ENCODE measurements at places on chromosomes 7 and 10. TPM values are rescaled to one million over a fixed set of nuclear protein-coding genes. Genes with fewer than 3 reads are reported as not detected.

- DNase-seq, result no peak
Observed at GRCh38 chr10:131855461-131856401, 45.1 kb upstream of the PPP2R2D start.

The WNT8B gene
- not detected for total RNA-seq

DNA sequence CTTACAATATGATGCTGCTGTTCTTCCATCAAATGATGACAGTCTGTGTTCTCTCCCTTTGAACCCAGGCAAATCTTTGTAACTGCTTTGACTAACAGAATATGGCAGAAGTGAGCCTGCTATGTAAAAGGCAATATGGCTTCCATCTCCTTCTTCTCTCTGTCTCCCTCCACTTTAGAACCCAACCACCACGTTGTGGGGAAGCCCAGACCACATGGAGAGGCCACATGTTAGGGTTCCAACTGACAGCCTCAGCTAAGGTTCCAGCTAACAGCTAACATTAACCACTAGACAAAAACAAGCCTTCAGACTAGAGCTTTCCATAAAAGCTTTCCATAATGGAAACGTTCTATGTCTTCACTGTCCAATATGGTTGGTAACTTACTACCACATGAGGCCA lies 107.7 kb downstream of the PRTFDC1 start:
- no peak for DNase-seq

DNA sequence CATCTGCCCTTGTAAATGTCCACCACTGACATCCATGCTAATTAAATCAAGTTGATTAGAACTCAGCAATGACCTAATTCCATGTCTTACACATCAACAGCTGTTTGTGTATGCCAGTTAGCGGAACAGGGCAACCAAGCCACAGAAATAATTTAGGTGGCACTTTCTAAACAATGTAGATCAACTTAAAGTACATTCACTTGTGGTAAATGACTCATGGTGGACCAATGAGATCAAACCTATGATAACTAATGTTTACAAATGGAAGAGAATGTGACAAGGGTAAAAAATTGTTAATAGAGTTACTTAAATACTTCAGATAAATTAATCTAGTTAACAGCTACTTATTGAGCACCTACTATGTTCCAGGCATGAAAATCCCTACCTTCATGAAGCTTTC lies 63.1 kb upstream of the ICA1 start:
- DNase-seq, result peak; percentile 23

The DYNC1I1 gene
- 2.2 TPM for total RNA-seq

GRCh38 chr10:16348891-16349290 lies 87.9 kb upstream of the PTER start:
- no peak for DNase-seq

- DNase-seq, result peak; percentile 58
Observed at GRCh38 chr10:33136781-33137180, 178.8 kb upstream of the ITGB1 start.

- no peak for DNase-seq
Observed at GRCh38 chr7:101560856-101561255, 68.2 kb downstream of the MYL10 start.

The EBLN1 gene
- total RNA-seq, result 0.26 TPM

DNA sequence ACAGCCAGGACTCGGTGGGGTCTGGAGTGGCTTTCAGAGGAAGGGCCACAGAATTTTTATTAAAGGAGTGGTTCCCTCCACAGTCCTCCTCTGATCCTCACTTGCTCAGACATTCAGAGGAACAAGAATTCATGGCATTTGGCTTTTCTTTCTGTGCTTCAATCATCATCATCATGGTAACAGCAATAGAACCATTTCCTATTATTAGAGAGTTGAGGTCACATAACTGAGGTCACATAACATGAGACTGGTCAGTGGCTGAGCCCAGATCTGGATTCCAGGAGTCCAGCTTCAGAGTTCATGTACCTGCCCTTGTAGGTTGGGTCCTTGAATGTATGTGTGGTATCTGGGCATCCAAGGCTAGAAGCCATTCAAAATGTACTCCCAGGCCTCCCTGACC lies 177.3 kb upstream of the GRB10 start:
- no peak for DNase-seq

GRCh38 chr7:35805876-35806275 lies 5.0 kb downstream of the SEPTIN7 start:
- DNase-seq, result no peak

DNA sequence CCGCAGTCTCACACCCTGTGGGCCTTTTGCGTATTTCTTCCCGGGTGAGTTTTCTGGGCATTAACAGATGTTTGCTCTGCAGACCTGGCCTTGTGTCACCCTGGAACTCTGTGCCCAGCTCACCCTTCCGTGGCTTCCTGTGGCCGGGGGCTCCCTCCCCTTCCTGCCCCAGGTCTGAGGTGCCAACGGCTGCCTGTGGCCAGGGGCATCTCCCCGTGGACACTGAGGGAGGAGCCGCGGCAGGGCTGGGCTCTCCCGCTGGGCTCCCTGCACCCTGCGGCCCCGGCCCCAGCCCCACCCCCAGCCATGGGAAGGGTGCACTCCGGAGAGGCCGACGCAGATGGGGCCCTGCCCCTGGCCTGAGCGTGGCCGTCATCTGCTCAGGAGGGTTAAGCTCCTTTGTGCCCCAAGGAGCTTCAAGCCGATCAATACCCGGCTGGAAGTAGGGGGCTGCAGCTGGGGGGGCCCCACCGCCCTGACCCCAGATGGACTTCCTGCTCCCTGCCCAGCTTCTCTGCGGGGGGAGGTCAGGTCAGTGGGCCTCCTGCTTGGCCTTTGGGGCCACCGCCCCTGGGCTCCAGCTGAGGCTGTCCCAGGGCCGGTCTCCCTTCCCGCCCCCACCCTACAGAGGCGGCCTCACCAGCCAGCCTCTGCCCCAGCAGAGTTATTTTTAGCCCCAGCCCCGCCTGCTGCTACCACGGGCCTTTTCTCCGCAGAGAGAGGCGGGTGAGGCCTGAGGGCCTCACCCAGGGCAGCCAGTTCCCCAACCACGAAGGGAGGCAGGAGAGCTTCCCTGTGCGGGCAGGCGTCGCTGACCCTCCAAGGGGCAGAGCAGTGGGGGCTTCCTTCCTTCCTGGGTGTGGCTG lies 24.2 kb downstream of the PWWP2B start:
- peak; percentile 41 for DNase-seq

The SHH gene
- not detected for total RNA-seq

DNA sequence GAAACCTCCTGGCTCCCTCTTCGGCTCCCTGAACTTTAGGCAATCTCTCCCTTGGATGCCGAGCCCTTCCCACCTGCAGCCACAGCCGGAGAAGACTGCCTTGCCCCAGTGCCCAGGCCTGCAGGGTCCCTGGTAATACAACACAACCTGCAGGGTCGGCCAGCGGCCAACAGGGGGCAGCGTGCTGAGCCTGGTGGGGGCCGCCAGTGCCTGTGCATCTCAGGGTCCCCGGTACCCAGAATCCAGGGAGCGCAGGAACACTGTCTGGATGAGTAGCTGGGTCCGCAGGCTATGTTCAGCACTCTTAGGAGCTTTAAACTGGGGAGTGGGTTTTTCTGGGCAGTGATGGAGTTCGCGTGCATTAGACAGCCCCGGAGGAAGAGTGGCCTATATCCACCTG lies 17.5 kb upstream of the C10orf71 start:
- DNase-seq, result no peak

GRCh38 chr7:39404907-39405306 lies 161.3 kb upstream of the YAE1 start:
- no peak for DNase-seq

DNA sequence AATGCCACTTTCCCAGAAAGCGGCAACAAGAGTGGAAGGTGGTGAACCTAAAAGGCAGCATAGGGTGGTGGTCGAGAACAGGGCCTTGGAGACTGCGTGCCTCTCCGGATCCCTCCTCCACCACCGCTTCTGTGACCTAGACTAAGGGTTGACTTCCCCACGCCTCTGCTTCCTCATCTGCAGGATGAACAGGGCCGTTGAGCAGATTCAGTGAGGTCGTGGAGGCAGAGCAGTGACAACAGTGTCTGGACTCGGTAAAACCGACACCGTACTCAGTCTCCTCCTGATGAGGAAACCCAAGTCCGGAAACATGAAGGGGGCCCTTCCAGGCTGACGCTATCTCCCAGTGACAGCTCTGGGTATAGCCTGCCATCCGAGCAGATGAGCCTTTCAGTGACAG lies 162.6 kb downstream of the CELF2 start:
- DNase-seq, result no peak

DNA sequence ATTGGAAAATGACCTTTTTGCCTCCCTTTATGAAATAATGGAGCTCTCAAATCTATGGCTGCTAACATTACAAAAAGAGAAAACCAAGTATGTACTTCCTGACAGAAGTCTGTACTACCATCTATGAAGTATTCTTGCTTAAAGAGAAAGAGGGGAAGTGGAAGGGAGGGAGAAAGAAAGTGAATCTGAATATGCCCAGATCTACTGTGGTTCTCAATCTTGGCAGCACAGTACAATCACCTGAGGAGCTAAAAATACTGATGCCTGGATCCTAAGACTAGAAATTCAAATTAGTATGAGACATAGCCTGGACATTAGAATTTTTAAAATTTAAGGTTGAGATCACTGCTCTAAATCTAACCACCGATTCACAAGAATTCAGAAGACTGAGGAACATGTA lies 85.2 kb downstream of the IGF2BP3 start:
- DNase-seq, result no peak

DNA sequence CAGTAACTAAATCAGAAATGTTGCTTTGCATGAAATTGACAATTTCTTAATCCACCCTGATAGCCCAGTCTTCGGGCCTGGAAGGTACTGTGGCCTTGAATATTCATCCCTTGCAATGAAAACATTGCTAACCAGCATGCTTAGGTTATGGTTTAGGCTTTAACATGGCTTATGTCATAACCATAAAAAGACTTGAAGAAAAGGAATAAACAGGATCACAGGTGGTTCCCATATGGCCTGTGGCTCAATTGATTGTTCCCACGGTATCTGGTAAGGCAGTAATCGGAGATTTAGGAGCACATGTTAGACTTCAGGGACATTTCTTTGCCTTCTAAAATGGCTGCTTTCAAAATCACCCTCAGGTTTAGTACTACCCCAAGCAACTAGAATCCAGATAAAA lies 139.5 kb downstream of the ST7 start:
- no peak for DNase-seq

- no peak for DNase-seq
Observed at GRCh38 chr10:110845756-110846620, 25.7 kb upstream of the PDCD4 start.

The BLNK gene
- not detected for total RNA-seq

GRCh38 chr10:99248824-99249223 lies 13.2 kb upstream of the HPSE2 start:
- DNase-seq, result no peak

DNA sequence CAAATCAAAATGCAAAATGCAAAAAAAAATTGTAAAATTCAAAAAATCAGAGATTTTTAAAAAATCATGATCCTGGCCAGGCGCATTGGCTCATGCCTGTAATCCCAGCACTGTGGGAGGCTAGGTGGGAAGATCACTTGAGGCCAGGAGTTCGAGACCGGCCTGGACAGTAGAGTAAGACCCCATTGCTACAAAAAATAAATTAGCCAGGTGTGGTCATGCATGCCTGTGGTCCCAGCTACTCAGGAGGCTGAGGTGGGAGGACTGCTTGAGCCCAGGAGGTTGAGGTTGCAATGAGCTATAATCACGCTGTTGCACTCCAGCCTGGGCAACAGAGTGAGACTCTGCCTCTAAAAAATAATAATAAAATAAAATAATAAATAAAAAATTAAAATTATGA lies 155.8 kb upstream of the TCF7L2 start:
- no peak for DNase-seq

- DNase-seq, result no peak
Observed at GRCh38 chr10:1738950-1739349, 1.6 kb upstream of the ADARB2 start.

DNA sequence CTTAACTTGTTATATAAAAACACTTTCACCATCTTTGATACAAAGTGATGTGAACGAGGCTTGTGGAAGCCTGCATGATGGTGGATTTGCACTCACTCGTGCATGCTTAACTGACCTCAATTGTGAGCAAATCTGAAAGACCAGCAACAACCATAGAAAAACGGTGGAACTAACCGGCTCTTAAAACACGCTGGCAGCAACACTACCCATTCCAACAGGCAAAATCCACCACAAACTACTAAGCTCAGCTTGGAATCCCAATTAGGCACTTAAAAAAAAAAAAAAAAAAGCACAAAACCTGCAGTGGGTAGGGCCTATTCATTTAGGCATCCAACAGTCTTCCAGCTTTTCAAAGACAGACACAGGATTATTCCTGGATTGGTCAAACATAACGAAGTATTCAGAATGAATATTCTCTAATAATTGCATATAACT lies 1.8 kb downstream of the GDI2 start:
- peak; percentile 55 for DNase-seq
